ENCODE measurements at places on chromosomes 2 and 18.

DNA sequence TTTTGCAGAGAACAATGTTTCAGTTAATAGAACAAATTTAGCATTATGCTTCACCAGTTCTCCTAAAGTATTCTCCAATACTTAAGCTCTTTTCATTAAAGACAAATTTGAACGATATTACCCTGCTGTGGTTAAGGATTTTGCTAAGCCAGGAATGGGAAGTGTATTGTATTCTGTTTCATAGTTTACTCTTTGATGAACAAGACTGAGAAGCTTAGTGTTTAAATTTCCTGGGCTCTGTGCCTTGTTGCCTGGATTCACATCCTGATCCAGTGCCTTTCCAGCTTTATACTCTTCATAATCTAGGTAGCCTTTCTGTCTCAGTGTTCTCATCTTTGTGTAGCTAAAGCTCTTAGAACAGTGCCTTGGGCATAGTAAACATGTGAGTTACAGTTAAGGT, 58.6 kb upstream of the GLS start:
- no peaks in the 10 kb centered on the region for H3K27me3 ChIP-seq
- no peak for DNase-seq
- H3K4me1 ChIP-seq = no peaks in the 10 kb centered on the region
- H3K27ac ChIP-seq = no peak overlapping the region
- H3K36me3 ChIP-seq = no peaks in the 10 kb centered on the region
- no peak overlapping the region for H3K4me3 ChIP-seq

- no peak overlapping the region for H3K27ac ChIP-seq
- no peaks in the 10 kb centered on the region for H3K27me3 ChIP-seq
- H3K36me3 ChIP-seq = no peaks in the 10 kb centered on the region
- no peaks in the 10 kb centered on the region for H3K4me1 ChIP-seq
- no peak overlapping the region for H3K4me3 ChIP-seq
- DNase-seq = no peak
These were observed 17.5 kb downstream of the SLC4A3 start for GRCh38 chr2:219644801-219645480.

DNA sequence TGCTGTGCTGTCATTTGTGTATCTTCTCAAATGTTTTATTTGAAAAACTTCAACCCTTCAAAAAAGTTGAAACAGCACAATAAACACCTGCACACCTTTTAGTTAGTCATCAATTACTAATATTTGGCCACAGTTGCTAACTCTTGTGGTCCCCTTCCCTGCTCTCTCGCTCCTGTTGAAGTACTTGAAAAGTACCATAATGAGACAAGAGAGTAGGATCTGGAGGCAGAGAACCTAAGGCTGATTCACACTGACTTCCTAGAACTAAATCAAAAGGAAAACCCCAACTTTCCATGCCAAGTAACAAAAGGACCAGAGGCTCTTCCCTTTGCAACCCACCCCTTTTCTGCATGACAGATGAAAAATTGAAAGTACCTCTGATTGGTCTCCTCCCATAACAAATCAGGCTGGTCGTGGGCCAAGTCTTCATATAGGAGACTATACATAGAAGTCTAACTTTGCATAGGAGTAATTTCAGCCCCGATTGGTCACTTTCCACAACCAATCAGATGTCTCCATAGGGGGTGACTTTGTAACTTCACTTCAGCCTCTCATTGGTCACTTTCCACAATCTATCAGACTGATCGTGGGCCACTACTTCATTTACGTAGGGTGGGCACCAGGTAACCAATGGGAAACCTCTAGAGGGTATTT, 179.7 kb downstream of the EPHA4 start:
- H3K4me3 ChIP-seq = no peak overlapping the region
- no peak for DNase-seq
- H3K36me3 ChIP-seq = no peaks in the 10 kb centered on the region
- no peaks in the 10 kb centered on the region for H3K4me1 ChIP-seq

DNA sequence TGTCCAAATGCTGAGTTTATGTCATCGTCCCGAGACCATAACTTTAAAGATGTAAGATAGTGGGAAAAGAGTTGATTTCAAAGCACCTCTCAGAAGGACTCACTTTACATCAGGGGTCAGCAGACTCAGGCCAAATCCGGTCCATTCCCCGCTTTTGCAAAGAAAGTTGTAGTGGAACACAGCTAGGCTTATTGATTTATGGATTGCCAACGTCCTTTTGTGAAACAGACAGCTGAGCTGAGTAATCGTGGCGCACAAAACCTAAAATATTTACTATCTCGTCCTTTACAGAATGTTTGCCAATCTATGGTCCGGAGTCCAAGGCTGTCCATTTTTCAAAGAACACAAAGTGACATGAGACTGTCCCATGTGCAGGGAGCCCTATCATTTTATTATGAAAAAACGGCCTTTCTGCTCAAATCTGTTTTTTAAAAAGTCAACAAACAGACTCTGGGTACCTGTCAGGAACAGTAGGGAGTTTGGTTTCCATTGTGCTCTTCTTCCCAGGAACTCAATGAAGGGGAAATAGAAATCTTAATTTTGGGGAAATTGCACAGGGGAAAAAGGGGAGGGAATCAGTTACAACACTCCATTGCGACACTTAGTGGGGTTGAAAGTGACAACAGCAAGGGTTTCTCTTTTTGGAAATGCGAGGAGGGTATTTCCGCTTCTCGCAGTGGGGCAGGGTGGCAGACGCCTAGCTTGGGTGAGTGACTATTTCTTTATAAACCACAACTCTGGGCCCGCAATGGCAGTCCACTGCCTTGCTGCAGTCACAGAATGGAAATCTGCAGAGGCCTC, at the start of gene IL1RN:
TSS of gene IL1RN (plus strand) at position 754 of the 801 bp plus-strand sequence. CDS start at position 781, 27 bp downstream.
- no peaks in the 10 kb centered on the region for H3K27me3 ChIP-seq
- H3K36me3 ChIP-seq = no peaks in the 10 kb centered on the region
- no peak within 1 kb of the TSS for H3K4me3 ChIP-seq
- H3K4me1 ChIP-seq = no peaks in the 10 kb centered on the region

DNA sequence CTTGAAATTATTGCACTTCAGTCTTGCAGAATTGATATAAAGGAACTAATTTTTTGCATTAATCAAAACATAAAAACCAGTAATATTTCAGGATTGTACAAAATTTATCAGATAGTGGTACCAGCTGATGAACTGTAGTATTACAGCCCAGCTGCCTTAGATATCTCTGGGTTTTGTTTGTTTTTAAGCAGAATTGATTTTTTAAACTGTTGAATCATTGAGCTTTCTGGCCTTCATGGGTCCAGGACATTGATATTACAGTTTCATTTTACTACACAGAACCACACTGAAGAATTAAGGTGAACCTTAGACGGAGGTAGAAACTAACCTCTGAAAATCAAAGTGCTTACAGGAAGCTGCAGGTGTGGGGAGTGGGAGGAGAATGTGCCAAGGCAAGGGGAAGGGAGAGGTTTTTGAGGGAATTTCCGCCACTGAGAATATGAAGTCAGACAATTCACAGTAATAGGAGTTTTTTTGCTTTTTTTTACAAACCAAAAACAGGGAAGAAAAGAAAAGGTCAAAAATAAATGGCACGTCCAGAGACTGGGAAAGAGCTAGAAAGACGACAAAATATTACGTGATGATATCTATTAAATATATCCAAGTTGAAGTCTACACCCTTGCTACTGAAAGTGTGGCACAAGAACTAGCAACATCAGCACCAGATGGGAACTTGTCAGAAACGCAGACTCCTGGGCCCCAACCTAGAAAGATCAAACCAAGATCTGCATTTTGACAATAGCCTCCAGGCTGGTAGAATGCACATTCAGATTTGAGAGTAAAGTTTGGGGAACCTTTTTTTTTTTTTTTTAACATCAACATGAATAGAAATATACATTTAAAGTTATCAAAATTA, 40.8 kb upstream of the SPAG16 start:
- H3K36me3 ChIP-seq = no peaks in the 10 kb centered on the region
- H3K4me3 ChIP-seq = no peak overlapping the region
- DNase-seq = no peak
- no peaks in the 10 kb centered on the region for H3K4me1 ChIP-seq
- H3K27ac ChIP-seq = no peak overlapping the region
- no peaks in the 10 kb centered on the region for H3K27me3 ChIP-seq

DNA sequence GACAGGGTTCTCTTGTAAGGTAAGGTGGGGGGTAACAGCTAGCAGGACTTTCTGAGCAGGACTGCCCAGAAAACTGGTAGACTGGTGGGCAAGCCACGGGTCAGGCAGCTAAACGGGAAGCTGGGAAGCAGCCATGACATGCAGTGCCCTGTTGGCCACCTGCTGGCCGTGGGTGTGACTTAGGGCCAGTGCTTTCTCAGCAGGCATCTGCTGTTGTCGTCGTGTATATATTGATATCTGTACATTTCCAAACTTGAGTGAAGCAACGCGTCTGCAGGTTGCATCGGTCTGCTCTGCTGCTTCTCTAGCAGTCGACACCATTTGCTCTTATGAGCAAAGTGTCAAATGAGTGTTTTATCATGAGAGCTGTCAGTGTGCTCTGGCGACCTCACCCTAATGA, 31.0 kb downstream of the COA5 start:
- H3K4me1 ChIP-seq = no peaks in the 10 kb centered on the region
- no peaks in the 10 kb centered on the region for H3K27me3 ChIP-seq
- peaks cover 8% of the 10 kb centered on the region for H3K36me3 ChIP-seq
- H3K4me3 ChIP-seq = no peak overlapping the region
- no peak overlapping the region for H3K27ac ChIP-seq
- no peak for DNase-seq

DNA sequence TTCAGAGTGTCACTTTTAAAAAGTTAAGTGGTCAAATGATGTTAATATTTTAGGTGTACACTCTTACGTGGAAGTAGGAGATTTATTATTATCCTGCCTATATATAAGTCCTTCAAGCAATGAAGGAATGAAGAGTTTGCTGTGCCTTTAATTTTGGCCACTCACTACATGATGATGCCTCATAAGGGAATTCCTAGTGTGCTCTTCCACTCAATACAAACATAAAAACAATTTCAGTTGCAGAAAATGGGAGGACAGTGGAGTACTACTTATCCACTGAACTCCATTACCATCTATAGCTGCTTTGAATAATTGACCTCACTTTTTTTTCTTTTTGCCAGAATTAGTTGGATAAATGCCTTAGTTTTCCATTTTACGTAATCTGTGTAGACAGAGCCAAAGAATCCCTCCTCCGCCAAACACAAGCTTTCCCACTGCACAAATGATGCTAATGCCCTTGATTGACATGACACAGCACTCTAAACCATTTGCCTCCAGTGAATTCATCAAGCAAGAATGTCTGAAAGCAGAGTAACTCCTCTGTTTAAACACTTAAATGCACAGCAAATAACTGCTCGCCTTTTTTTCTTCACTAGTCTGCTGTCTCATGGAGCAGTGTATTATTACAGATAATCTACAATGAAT, 751.1 kb upstream of the FANCL start:
- H3K27ac ChIP-seq = no peak overlapping the region
- H3K36me3 ChIP-seq = no peaks in the 10 kb centered on the region
- H3K27me3 ChIP-seq = no peaks in the 10 kb centered on the region

GRCh38 chr2:17257189-17257909, 260.9 kb downstream of the RAD51AP2 start:
- H3K36me3 ChIP-seq = no peaks in the 10 kb centered on the region
- H3K27me3 ChIP-seq = no peaks in the 10 kb centered on the region
